SK-MEL-5 (cell line): ENCODE measurements at places on chromosomes 3 and 15.

DNA sequence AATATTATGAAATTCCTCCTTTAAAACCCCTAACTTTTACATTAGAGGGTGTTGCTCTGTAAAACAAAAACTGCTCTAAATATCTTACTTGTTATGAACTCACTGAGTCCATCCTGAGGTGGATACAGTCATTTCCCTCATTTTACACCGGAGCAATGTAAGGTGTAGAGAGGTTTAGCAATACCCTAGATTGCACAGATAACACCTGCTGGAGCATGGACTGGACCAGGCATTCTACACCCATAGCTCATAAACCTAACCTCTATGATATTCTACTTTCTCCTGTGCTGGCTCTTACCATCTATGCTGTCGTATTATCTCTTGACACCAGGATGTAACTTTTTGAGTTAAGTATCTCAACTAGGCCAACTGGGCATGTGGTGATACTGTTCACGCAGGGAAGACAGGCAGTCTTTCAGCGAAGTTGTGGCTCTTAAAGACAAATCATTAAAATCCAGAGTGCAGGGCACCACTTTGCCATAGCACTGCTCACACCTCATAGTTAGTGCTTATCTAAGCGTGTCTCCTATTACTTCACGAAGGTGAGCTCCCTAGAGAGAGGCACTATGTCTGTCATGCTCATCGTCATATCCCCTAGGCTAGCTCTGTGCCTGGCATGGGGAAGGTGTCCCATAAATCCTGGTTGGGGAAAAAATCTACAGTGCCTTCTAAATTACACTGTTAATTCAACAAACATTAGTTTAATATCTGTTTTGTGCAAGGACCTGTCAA lies 100.1 kb upstream of the SLC2A2 start:
- DNase-seq = no peak

GRCh38 chr15:29726553-29726952 lies 95.7 kb downstream of the TJP1 start:
- no peak for DNase-seq

DNA sequence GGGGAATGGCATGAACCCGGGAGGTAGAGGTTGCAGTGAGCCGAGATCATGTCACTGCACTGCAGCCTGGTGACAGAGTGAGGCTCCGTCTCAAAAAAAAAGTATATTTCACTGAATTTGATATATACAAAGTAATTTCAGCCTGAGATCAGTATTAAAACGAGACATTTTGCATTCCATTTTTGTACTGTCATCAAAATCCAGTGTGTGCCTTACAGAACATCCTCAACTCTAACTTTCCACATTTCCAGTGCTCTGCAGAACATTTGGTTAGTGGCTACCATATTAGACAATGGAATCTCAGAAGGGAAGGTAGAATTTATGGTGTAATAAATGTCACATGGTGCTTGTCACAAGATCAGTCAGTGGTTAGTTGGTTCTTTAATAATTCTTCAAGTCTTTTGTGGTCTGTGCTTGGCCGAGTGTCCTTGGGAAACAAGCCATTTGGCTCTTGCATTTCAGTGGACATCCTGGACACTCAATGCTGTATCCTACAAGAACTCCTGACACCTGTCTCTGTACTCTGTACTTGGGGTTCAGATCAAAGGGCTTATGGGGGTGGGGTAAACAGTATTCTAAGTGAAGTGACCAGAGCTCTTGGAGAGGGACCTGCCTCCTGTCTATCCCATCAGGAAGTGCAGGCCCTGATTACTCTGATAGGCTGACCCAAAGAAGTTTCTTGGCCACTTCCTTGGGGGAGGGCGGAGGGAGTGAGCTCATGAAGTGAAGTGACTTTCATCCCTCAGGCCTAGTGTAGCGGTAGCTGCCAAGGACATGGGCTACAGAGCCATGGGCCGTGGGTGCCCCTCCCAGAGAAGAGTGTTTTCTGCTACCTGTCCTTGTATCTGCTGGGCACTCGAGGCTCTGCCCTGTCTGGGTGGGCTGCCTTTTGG lies 3.7 kb downstream of the ACVR2B start:
- peak; percentile 72 for DNase-seq

DNA sequence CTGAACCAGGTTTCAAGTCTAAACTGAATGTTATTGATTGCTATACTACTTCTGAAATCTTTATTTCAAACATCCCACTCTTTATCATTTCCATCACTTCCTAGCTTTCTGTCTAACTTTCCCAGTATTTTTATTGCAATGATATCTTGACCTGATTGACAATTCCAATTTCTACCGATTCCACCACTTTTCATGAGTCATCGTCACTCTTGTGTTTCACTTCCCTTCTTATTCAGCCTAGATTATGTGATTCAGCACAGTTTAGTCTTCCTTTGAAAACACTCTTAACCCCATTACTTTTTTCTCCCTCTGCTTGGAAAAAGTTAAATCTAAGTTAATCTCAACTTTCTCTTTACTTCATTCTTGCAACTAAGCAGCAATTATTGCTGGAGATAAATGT lies 62.6 kb downstream of the SLC7A14 start:
- no peak for DNase-seq
